GM18507 (cell line): ENCODE measurements at places on chromosomes 4 and X.

GRCh38 chr4:1294424-1294823 is 4.7 kb downstream of the MAEA start:
- DNase-seq, result no peak

GRCh38 chr4:136841526-136841925 is 690.8 kb downstream of the PCDH18 start:
- no peak for DNase-seq

DNA sequence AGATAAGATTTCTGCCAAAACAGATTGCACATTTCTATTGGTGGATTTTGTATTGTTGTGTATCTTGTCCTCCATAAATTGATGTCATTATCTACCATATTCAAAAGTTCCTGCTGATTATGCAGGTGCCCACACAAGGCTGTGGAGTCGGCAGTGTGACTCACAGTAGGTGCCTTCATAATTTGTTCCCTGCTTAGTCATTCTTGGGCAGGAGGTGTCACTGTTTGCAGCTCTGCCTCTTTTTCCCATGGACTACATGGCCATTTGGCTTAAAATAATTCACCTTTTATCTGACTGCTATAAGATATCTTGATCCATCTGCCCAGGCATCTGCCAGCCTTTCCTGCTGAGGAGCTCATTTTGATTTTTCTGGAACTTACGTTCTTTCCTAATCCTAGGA is 33.6 kb upstream of the ENPEP start:
- DNase-seq, result no peak

DNA sequence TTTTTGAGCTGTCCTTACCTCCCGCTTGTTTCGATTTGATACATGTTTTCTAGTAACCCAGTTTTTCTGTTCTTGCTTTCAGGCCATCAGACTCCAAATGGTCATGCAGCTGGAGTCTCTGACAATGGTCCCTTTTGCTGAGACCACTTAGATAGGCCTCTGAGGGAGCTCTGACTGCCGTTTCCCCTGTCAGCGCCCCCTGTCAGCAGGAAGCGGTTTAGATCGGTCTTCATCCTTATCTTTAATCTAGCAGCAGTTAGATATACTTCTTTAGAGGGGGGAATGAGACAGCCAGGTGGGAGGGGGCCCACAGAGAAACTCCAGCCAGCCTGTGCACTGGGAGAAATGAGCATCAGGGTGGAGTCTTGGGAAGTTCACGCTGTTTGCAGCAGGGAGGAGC is 457.9 kb downstream of the GPAT3 start:
- DNase-seq, result no peak

DNA sequence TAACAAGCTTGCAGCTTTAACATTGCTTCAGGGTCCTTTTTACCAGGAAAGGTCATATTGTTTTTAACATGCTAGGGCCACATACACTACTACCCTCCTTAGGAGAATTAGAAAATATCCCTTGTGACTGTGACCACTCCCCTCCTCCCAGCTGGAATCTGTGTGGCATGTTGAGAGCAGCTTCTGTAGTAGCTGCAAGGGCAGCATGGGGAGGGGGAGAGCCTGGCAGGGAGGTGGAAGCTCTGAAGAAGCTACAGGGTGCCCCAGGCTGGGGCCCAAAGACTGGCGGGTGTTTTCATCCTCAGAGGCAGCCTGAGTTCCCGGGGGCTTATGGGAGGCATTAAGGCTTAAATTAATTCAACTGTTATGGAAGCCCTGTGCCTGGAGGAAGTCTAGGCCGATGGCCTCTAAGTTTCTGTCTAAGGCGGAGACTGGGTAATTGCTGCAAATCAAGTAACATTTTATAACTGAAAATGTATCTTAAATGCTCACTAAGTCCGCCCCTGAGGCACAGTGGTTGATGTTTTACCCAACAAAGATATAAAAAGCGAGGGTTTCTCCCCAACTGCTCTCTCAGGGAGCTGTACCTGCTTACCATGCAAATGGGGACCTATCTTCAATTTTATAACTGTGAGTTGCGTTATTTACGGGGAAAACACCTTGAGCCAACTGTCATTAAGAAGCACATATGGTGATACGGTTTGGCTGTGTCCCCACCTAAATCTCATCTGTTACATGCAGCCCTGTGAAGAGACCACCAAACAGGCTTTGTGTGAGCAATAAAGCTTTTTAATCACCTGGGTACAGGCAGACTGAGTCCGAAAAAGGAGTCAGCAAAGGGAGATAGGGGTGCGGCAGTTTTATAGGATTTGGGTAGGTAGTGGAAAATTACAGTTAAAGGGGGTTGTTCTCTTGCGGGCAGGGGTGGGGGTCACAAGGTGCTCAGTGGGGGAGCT is 37.4 kb upstream of the STS start:
- DNase-seq, result no peak

DNA sequence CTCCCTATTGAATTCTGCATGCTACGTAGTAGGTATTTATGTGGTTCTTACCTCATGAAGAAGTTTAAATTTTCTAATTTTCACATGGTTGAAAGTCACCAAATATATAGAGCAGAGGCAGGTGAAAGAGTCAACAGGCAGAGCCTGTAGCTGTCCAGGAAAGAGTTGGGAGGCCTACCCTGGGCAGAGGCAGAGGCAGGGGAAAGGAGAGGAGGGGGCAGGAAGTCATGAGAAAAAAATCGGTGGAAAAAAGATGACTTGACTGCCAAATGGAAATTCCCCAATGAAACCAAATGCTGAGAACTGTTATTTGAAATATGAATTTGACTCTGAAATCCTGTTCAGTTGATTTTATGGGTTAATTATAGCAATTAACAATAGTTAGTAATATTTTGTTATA is 23.1 kb upstream of the GPR34 start:
- DNase-seq, result no peak

GRCh38 chr4:102881343-102881742 is 12.6 kb downstream of the CISD2 start:
- no peak for DNase-seq

- DNase-seq, result no peak
Observed at GRCh38 chr4:89368861-89369260, 61.3 kb upstream of the GPRIN3 start.

- DNase-seq, result no peak
Observed at GRCh38 chr4:48370260-48371134, 29.2 kb downstream of the SLAIN2 start.

GRCh38 chrX:46918434-46918833 is 6.2 kb downstream of the JADE3 start:
- no peak for DNase-seq

GRCh38 chr4:26110493-26110892 is 196.5 kb downstream of the SMIM20 start:
- no peak for DNase-seq

- DNase-seq, result no peak
Observed at GRCh38 chr4:155805016-155805415, 46.2 kb downstream of the GUCY1B1 start.
